Head of caudate nucleus (tissue), 42 donors: ENCODE measurements at places on chromosomes 2 and 18.

DNA sequence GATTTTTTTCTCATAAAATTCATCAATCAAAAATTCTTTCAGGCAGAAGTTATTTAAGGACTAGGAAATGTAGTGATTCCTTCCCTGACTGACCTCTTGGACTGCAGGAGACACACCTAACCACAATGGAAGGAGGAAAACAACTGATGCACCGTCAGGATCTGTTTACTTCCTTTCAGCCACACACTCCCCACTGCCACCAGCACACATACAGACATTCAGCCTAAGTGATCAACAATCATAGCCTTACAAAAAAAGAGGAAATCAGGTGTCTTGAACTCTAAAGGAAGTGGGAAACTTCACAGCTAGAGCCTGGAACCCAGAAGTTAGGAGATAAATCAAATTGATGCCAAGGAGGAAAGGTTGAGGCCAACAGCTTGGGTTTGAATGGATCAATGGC lies 213.5 kb upstream of the ACVR2A start:
- DNase-seq = no peak

GRCh38 chr18:74942319-74942910 lies 266.5 kb downstream of the PTGR3 start:
- DNase-seq = no peak

DNA sequence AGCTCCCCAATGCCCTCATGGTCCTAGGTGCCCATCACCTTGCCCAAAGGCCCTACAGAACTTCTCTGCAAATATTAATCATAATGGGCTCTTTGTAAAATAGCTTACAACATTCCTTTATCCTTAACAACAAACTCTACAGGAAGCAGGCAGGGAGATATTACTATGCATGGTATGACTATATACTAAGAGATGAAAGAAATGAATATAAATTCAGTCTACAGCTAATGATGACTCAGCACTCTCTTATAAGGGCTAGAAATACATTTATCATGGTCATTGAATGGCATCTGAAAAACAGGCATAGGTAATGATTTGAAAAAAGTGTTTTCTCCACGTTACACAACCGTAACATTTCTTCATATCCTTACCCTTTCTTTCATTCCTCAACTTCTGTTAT lies 254.8 kb upstream of the DSEL start:
- no peak for DNase-seq

GRCh38 chr18:31190919-31191318 lies 28.3 kb upstream of the DSC1 start:
- DNase-seq = no peak

- DNase-seq = no peak
Measured at GRCh38 chr2:12376025-12376424, 340.7 kb upstream of the TRIB2 start.

- no peak for DNase-seq
Measured at GRCh38 chr18:76564117-76564516, 69.1 kb upstream of the ZNF516 start.

DNA sequence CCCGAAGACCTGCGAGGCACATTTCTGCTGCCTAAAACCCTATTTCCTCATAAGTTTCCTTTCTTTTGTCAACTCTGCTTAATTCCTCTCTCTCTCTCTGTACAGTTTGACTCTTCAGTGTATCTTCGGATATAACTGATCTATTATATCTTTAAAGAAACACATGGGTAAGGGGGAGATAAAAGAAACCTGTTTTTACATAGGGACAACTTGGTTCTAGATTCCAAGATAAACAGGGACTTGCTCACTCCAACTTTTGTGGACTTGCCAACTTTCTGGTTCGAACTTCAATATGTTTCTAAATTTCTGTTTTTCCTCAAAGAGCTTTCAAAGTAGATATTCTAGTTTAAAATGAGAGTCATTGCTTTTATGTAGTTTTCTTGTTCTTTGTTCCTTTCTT lies 182.7 kb upstream of the EPC2 start:
- no peak for DNase-seq

DNA sequence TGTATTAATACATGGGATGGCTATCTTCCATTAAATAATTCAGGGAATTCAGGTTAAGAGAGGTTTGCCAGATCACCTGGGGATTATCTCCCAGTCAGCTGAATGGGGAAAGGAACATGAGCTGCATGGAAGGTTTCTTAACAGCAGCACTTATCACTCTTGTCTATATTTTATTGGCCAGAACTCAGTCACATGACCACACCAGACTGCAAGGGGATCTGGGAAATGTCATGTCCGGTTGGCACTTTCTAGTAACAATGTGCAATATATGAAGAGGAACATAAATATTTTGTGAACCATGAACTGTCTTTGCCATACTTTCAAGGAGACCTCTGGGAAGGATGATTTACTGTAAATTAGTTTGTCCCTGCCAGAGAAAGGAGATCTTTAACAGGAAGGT lies 599.1 kb downstream of the SLC4A3 start:
- no peak for DNase-seq

DNA sequence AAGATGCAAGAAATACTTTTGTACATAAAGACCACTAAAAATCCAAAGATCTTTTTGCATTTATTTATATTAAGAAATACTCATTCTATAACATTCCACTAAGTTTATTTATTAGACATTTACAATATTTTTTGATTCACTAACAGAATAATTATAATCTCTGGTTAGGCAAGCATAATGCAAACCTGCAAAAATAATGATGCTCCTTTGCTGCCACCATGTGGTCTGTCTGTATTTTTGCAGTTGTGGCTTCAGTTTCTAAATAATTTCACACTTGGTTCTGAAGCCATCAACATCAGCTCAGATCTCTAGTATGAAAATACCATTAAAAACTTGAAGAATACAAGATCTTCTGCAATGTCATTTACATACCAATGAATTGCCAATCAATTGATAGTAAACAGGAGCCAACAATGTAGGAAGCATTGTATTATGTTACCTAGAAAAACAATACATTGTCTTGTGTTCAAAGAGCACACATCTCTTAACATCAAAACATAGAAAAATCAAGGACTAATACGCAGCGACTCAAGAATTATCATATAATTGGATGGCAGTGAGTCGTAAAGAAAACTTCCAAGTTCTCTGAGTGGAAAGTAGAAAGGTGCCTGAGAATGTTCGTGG lies 28.8 kb upstream of the WDR75 start:
- no peak for DNase-seq

GRCh38 chr18:370751-371608 lies 103.1 kb upstream of the THOC1 start:
- DNase-seq = no peak

DNA sequence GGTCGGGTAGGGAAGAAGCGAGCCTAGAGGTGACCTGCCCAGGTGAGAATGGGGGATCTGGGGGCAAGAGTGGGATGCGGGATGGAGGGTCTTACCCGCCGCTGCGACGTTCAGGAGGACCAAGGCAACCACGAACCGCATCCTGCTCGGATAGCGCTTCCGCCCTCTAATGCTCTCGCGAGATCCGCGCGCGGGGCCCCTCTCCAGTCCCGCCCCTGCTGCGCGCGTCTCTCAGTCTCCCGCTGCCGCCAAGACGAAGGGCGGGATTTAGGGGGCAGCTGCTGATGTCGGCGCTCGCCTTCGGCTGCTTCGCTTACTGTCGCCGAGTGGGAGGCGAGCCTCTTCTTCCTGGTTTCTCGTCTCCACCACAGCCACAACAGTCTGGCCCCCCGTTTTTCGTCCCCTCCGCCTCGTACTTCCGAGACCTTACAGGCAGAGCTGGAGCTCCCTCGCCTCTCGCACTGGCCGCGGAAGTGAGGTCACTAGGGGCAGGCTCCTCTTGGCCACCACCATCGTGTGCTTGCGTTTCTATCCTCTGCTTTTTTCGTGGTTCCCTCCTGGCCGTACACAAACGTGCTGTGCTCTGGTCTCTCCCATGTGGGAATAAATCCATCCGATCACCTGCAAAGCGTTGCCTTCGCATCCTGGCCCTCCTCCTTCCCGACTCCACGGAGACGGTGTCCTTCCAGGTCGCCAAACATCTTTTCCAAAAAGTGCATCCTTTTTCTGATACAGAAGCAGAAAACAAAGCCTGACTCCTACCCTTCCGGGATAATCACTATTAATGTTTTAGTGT lies at the start of gene TGOLN2:
TSS of gene TGOLN2 (minus strand) at position 168 of the 796 bp plus-strand sequence. CDS start at position 141, 27 bp downstream.
- DNase-seq = peak; percentile 91

DNA sequence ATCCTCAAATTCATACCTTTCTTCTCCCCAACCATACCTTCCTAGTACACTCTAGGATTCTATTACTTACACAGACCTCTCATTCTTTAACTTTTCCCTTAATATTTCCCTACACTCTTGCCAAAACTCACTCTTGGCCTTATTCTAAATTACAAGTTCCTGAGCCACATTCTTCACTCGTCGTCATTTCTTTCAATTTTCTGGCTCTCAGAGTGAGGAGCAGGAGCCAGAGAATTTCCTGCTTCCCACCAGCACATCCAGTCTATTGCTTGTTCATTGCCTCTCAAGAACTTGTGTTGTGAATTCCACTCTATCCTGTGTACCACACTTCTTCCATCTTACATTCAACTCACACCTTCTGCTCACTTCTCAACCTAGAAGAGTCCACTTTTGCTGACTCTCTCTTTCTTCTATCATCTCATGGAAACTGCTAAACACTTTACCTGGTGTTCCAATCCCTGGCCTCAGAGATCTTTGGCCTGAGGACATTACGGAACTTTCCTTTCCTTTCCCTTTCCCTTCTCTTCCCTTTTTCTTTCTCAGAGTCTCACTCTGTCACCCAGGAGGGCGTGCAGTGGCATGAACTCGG lies 171.6 kb downstream of the PLCL1 start:
- no peak for DNase-seq

DNA sequence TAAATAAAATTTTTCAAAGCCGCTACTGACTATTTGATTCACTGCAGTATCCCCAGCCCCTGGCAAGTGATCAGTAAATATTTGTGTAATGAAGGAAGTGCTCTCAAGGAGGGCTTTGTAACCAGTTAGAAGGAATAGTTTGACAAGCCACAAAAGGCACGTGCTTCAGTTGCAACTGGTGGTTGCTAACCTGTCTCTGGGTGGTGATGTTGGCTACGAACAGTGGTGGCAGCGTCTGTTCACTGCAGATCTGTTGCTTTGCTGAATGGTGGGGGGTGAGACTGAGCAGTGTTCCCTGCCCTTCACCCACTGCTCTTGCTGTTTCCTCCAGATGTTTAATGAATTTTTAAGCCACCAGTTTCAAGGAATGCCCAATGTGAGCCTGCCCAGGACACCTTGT lies 73.9 kb upstream of the SIX2 start:
- no peak for DNase-seq

- no peak for DNase-seq
Measured at GRCh38 chr2:157692768-157693167, 64.1 kb upstream of the ACVR1C start.
